ENCODE measurements at places on chromosomes 2 and 18.

- DNase-seq: no peak
Measured at GRCh38 chr2:216799873-216800431, 59.9 kb downstream of the TNP1 start.

GRCh38 chr2:73172963-73173362, 29.4 kb upstream of the NOTO start:
- peak; percentile 76 for DNase-seq

GRCh38 chr2:101188683-101189405, 37.7 kb upstream of the TBC1D8 start:
- no peak for DNase-seq

GRCh38 chr2:172713365-172713875, 22.2 kb upstream of the RAPGEF4 start:
- no peak for DNase-seq

GRCh38 chr18:63109802-63110201, 209.8 kb downstream of the BCL2 start:
- DNase-seq: no peak

- no peak for DNase-seq
Measured at GRCh38 chr18:72181241-72181764, 362.8 kb downstream of the CBLN2 start.

DNA sequence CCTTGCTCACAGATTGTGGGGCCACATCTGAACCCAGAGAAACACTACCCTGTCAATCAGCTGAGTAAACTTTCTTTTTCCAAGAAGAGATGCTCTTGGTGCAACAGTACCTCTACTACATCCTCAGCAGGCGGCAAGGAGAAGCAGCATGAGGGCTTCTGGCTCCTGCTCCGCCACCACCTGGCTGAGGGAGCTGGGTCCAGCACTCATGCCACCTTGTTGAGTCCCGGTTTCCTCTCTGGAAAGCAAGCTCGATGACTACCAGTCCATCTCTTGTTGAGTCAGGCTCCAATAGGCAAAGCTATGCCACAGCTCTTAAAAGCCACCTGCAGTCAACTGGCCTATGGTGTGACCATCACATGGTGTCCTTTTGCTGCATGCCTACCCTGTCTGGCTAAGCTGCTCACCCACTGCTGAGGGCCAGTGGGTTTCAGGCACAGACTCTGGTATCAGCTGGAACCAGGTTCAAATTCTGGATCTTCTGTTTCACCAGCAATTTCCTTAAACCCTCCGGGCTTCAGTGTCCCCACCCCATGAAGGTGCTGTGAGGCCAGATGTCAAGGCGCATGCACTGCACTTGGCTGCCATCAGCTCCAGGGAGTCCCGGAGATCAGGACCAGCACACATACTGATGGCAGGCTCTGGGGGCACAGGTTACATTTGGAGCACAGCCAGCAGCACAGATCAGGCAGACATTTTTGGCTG, 42.5 kb upstream of the ACAA2 start:
- DNase-seq: no peak

DNA sequence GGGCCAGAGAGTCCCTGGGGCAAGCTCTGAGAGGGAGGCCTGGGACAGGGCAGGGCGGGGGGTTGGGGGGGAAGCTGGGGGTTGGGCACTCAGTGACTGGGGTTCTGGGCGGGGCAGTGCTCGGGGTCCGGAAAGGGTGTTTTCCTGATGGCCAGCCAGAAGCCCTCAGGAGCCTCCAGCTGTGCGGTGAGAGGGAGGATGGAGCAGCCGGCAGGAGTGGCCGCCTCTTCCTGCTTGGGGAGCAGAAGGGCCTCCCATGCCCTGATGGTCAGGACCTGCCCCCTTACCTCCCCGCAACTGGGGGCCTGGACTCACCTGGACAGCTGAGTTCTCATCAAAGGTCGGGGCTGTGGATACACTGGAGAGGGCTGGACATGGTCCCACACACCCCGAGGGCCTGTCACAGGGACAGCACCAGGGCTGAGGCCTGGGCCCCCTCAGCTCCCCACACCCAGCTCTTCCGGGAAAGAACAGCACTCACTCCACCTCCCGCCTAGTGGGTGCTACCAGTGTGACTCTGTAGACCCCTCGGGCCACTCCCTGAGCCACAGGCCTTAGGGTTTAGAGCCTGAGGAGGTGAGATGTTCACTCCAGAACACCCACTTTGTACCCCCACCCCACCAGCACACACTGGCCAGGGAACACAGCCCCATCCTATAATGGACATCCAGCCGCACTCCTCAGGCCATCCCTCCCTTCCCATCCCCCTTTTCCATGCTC, 6.7 kb downstream of the SFTPB start:
- no peak for DNase-seq

DNA sequence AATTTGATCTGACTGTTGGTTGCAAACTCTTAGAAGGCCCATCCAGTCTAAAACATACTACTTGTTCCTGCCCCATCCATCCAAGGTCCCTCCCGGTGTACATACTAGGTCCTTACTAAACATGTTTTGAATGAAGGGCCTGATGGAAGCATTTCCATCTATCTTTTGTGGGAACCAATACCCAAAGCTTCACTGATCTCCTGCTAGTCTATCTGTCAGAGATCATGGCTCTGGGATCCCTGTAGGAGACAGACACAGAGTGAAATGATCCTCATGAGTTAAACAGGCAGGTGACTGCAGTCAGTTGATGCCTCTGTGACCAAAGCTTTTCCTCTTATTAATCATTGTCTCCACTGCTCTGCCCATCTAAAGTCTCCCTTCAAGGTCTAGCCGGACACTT, 115.0 kb downstream of the ST6GAL2 start:
- no peak for DNase-seq

- no peak for DNase-seq
Measured at GRCh38 chr2:72278046-72278445, 130.4 kb upstream of the CYP26B1 start.

DNA sequence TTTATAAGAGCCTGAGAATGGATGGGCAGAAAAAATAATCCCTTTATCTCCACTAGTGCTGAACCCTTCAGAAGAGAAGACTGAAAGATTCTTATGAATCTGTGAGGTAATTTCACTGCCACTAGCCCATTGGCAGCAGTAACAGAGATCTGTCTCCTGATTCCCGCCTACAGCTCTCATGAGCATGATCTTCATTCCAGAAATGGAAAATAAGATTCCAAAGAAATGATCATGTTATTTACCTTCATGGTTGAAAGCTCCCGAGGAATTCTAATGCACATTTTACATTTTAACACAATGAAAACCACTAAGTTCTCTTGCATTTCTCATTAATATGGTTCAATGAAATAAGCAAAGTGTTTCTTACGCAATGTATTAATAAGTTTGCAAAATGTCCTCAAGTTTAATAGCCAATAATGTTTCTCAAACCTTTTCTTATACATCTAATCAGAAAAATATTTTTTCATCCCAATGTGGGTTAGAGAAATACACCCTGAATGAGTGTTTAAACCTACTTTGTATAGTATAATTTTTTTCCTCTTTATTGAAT, 905.6 kb downstream of the TMEM182 start:
- DNase-seq: no peak

- DNase-seq: no peak
Measured at GRCh38 chr2:206276169-206276942, 1.9 kb downstream of the ZDBF2 start.

GRCh38 chr2:232385660-232386489, 7.3 kb downstream of the ALPP start:
- no peak for DNase-seq

DNA sequence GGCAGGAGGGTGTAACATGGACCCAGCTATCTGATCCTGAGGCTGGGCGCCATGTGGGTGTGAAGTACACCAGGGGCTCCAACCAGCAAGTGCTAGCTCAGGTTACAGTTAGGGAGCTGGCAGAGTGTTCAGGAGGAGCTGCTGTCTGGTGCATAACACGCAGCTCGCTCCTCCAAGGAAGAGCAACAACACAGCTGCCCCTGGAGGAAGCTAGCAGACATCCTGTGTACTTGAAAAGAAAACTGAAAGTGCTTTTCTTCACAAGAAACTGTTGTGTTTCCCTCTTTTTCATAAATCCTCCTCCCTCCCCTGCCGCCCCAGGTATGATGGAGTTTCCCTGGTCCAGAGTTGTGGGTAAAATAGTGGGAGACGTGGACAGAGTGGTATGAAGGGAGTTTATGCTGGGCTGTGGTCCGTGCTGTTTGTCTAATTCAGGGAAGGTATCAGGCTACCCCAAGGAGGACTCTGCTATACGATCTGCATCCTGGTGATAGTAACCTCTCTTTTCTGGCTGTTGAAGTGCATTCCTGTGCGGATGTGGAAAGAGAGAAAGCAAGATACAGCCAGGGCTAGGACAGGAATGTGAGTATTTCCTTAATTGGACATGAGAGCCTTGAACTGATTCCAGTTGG, 6.1 kb upstream of the LBH start:
- no peak for DNase-seq

GRCh38 chr2:157336137-157337010, 10.8 kb upstream of the ERMN start:
- DNase-seq: peak; percentile 35

- no peak for DNase-seq
Measured at GRCh38 chr2:33655626-33656320, 56.7 kb upstream of the FAM98A start.

GRCh38 chr2:200479692-200480265, 30.1 kb downstream of the KCTD18 start:
- no peak for DNase-seq

- DNase-seq: no peak
Measured at GRCh38 chr2:72579591-72580180, 246.1 kb downstream of the EXOC6B start.

- no peak for DNase-seq
Measured at GRCh38 chr2:63326473-63326872, 261.8 kb downstream of the WDPCP start.

DNA sequence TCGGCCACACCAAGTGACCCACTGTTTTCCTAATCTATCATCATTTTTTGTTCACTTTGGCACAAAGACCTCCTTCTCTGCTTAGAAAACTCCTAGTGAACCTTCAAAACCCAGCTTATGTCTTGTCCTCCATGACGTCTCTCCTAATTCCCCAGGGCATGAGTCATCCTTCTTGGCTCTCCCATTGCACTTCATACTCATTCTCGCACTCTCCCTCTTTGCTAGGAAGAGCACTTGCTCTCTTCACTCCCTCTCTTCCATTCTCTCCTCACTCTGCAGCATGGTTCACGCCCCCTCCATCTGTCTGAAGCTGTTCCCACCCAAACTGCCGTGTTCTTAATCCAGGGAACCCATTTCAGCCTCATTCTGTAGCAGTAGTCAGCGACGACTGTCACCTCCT, 103.9 kb downstream of the MRO start:
- DNase-seq: no peak

DNA sequence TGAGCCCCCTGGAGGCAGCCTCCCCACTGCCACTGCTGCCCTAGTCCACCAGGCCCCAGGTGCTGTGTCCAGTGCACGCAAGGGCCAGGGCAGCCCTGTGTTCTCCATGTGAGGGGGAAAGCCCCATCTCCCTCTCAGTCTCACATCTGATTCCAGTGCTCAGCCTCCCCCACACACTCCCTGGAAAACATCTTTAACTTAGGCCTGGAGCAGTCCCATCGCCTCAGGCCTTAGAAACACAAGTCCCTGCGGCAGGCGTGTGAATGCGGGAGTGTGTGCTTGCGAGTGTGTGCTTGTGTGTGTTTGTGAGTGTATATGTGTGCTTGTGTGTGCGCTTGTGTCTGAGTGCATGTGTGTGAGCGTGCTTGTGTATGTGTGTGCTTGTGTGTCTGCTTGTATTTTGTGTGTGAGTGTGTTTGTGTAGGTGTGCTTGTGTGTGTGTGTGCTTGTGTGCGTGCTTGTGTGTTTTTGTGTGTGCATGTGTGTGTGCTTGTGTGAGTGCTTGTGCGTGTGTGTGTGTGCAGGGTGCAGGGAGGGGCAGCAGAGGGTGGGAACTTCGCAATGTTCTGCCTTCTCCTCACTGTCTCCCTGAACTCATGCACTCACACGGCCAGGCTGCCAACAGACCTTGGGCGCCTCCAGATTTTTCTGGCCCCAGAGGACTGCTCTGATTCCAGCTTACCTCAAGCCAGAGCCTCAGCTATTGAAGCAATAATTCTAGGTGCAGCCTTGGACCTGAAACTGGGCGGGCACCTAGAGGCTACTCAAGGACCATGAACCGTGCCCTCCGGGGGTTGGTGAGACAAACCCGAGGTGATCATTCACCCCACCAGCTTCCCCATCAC, 139.6 kb downstream of the CABLES1 start:
- no peak for DNase-seq

- no peak for DNase-seq
Measured at GRCh38 chr2:46568212-46569009, 89.0 kb downstream of the TMEM247 start.

GRCh38 chr2:24492421-24493279, 1.6 kb downstream of the NCOA1 start:
- no peak for DNase-seq

DNA sequence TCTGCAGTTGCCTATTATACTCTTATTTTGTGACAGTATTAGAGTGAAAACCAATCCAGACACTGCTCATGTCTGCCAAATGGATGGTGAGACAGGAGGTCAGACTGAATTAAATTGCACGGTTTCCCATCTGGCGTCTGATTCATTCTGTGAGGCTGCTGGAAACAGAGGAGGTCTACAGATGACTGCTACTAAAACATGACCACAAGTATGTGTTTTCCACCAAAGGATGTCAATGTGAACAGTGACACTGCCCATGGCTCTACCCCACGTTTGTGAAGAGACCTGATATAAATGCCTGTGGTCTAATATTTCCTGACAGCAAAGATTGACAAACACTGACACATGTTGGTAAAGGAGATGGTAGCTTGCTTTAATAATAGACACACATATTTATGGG, 104.3 kb upstream of the ST6GAL2 start:
- no peak for DNase-seq

DNA sequence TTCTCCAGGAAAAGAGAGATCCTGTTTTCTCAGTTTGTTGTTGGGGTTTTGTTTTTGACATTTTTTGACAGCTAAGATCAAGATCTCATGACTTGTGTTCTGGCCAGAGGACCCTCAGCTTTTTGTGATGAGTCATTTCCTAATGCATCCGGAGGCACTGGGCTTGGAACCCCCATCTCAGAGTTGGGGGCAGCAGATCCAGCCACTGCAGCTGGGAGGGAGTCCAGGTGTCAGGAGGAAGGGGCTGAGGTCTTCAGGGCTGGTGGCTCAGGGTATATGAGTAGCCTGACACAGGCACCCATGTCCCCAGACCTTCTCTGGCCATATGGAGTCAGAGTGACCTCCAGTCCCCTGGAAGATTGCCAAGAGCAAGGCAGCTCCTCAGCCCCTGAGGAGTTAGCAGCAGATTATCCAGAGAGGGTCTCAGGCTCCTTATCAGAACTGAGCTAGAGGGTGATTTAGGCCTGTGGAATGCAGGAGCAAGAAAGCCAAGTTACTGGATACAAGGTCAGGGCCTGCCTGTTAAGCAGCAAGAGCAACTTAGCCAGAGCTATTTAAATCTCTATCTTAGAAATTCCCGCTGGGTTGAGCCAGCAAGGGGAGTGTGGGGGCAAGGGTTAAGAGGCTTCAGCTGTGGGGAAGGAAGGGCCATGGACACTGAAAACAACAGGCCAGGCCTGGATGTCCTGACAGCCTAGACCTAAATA, 62.4 kb downstream of the TANC1 start:
- DNase-seq: no peak

GRCh38 chr2:236939721-236940231, 145.9 kb upstream of the COPS8 start:
- DNase-seq: no peak
